ENCODE measurements at places on chromosomes 1 and 21.

DNA sequence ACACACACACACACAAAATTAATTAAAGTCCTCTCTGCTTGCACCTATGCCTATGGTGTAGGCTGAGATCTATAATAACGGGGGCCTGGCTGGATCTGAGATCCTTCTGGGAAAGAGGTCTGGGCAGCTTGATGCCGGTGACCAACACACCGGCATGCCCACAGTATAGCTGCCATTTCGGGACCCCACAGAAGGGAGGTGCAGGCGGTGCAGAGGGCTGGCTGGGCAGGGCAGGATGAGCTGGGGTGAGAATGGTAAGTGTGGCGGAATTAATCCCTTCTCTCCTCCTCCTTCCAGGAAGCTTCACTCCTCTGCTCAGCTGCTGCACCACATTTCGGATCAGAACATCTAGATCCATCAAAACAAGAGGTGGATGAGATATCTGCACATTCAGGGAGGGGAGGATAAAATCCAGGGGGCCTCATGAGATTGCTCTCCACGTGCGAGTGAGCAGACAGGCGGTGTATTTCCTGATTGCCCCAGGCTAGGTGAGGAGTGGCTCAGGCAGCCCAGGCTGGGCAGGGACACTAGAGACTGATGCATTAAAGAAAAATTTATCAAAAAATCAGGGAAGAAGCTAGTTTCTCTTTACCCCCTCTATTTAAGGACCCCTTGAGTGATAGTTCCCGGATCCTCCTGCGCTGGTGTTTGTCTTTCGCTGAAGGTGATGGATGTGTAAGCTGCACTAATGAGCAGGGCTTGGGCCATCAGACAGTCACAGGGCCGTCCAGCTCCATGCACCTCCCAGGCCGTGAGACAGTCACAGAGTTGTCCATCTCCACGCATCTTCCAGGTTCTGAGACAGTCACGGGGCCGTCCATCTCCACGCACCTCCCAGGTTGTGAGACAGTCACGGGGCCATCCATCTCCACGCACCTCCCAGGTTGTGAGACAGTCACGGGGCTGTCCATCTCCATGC is 449.9 kb downstream of the PTPRU start:
- no peak for DNase-seq

DNA sequence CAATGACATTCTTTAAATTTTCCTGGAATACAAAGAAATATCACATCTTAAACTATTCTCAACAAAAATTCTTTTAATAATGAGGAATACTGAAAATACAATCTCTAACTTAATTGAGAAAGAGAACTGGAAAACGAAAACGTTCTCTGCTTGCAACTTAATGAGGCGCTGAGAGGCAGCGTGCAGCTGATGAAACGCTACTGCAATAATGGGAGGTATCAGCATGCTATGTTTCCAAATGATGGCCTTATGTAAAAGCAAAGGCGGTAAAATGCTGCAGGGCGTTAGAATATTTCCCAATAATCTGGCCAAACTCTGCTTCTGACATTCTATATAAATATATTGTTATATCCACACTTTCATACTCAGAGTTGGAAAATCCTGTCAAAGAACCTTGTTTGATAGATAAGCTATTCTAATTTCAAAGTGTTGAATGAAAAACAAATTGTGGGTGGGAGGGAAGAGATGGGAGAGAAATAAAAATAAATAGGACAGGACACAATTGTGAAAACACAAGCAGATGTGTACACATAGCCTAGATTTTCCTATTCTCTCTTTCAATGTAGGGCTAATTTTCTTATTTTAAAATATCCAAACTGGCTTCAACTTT is 70.9 kb downstream of the APP start:
- no peak for DNase-seq

- DNase-seq, result peak; percentile 28
These were observed 137.8 kb downstream of the GREM2 start for GRCh38 chr1:240474133-240474614.

DNA sequence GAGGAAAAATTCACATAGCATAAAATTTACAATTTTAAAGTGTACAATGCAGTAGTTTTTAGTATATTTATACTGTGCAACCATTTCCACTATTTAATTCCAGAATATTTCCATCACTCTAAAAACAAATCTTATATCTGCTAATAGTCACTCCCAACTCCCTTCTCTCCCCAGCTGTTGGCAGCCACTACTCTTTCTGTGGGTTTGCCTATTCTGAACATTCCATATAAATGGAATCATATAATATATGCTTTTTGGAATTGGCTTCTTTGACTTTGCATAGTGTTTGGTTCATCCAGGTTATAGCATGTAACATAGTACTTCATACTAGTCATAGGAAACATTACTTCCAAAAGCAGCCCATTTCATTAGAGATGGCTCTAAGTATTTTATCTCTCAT is 25.0 kb upstream of the TMEM39B start:
- DNase-seq, result no peak

GRCh38 chr21:35245879-35246278 is 196.8 kb upstream of the RUNX1 start:
- no peak for DNase-seq

- DNase-seq, result no peak
These were observed 8.8 kb downstream of the FMN2 start for GRCh38 chr1:240100371-240100934.

GRCh38 chr1:203672346-203672745 is 45.7 kb downstream of the ATP2B4 start:
- no peak for DNase-seq

- no peak for DNase-seq
These were observed 23.4 kb upstream of the IRF2BP2 start for GRCh38 chr1:234633246-234634003.

- DNase-seq, result peak; percentile 36
These were observed 31.1 kb upstream of the MTF1 start for GRCh38 chr1:37890378-37891014.

DNA sequence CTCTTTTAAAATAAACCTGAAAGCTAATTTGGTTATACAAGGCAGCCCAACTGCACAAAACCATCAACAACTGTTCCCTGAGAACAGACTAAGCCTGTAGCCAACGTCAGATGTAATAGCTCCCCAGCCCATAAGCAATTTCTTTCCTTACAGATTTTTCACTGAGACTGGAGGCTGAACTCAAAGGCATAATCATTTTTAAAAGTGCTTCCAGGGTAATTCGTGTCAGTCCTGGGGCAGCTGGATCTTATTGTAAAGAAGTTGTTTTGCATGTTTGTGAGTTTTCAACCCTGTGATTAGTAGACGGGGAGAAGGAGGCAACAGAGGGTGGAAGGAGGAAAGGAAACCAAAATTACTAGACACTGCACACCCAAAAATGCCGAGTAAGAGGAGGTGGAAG is 3.2 kb downstream of the DPT start:
- DNase-seq, result no peak

DNA sequence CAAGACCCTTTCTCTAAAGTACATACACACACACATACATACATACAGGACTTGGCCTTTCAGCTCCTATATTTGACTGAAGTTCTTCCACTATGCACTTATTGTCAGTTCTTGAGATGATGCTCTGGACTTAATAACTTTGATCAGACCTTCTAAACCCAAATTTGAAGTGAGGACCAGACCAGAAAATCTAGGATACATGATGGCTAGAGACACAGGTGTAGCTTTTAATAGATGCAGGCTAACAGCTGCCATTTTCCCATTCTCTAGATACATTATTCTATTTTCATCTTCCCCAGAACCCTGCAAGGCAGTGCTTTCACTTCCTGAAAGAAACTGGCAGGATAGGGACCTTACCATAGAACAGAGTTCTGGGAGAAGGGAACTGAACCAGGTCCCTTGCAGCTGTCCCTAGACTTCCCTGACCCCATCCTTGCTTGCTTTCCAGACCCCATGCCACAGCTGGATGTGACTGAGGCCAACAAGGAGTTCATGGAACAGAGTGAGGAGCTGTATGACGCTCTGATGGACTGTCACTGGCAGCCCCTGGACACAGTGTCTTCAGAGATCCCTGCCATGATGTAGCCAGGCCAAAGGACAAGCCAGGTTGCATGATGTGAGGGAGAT is 14.9 kb upstream of the RAB42 start:
- peak; percentile 42 for DNase-seq

- no peak for DNase-seq
These were observed 1.7 kb downstream of the S100A2 start for GRCh38 chr1:153563991-153564390.

GRCh38 chr1:16385659-16386453 is 18.8 kb downstream of the SZRD1 start:
- no peak for DNase-seq

DNA sequence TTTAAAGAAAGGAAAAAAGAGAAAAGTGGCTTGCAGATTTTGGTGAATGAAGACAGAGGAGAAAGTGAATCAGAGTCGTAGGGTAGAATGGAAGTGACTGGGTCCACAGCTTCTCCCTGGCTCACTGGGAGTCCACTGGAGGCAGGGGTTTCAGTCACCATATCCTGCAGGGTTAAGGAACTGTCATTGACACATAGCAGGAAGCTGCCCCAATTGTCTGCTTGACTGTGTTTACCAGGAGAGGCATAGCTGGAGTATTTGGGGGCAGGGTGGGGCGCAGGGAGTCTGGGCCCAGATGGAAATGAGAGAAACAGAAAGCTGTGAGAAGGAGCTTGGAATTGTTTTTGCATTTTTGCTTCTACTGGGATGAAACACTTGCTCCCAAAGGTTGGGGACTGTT is 228.8 kb upstream of the CSF3R start:
- DNase-seq, result no peak

GRCh38 chr1:243801378-243801777 is 48.7 kb downstream of the AKT3 start:
- peak; percentile 59 for DNase-seq

- DNase-seq, result no peak
These were observed 627 bp downstream of the RIIAD1 start for GRCh38 chr1:151721788-151722510.

DNA sequence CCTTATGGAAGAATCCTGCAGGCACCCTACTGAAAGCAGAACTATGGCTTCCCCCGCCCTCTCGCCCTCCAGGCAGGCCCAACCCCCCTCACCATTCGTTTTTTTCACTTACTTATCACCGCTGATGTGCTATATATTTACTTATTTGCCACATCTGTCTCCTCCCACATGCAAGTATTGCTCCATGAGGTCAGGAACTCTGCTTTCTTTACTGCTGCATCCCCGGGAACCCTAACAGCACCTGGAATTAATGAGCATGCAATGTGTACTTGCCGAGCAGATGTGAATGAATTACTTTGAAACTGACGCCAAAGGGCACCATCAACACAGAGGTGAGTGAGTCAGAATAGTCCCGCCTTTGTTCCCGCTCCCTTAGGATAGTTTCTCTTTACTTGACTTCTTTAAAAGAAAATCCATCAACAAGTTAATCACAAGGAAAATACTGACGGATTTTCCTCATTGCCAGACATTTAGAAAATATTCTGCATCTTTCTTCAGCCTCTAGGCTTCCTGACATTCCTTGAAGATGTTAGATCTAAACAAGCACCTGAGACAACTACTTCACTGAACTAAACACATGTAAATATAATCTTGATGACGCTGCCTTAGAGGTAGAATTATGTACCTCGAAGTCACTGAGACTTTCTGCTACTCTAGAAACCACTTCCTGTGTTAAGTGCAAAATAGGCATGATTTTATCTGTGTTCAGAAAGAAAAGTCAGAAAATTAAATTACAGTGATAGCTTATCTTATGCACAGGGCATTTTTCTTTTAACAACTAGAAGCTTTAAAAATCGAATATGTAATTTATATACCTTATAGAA is 17.5 kb upstream of the RAB4A start:
- DNase-seq, result no peak

GRCh38 chr1:2299131-2299627 is 71.1 kb downstream of the SKI start:
- DNase-seq, result no peak

DNA sequence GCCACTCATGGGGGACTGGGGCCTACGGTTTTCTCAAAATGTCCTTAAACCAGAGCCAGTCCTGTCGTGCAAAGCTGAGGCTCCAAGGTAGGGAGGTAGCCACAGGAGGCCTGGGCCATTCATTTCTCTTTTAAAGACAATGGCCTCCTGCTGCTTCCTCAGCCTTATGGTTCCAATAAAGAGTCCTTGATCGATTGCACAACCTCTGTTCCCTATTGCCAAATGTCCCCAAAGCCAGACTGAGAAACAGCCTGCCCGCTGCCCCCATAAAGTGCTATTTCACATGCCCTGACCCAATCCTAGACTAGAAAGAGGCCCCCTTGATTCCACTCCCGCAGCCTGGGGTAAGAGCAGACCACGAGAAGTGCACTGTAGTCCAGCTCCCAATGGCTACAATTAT is 166.7 kb downstream of the CLIC6 start:
- no peak for DNase-seq

GRCh38 chr1:17597651-17598050 is 58.2 kb downstream of the ARHGEF10L start:
- no peak for DNase-seq

- DNase-seq, result no peak
These were observed 18.7 kb upstream of the FMOD start for GRCh38 chr1:203369666-203370065.

DNA sequence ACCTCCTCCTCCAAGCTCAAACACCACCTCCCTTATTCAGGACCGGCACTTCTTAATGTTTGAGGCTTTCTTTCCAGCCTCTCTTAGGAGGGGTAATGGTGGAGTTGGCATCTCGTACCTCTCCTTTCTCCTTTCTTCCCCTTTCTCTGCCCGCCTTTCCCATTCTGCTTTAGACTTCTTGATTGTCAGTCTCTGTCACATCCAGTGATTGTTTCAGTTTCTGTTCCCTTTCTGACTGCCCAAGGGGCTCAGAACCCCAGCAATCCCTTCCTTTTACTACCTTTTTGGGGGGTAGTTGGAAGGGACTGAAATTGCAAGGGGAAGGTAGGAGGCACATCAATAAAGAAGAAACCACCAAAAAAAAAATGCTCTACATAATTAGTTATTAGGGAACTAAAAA is 5.6 kb downstream of the ELK4 start:
- DNase-seq, result no peak

DNA sequence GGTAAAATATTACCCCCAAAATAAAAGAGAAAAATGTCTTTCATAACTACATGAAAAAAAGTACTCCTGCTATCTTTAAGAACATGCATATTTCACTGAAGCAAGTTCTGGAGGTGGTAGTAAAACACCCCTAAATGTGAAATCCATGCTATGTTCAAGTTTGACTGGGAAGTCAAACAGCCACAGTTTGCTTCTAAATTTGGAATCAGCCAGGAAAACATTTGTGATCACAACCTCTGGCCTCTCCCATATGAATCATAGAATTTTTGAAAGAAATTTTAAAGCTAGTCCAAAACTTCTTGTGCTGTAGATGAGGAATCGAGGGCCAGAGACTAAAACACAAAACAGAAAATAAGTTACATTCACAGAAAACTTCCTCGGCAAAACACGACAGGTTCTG is 6.6 kb downstream of the SORT1 start:
- no peak for DNase-seq

- DNase-seq, result peak; percentile 38
These were observed 39.5 kb downstream of the TOR3A start for GRCh38 chr1:179121159-179121938.

- no peak for DNase-seq
These were observed 49.3 kb upstream of the TARBP1 start for GRCh38 chr1:234528074-234528865.

- DNase-seq, result no peak
These were observed 186.0 kb upstream of the PTGFR start for GRCh38 chr1:78304761-78305160.

Measured in HAP-1 (cell line).